ENCODE measurements at places on chromosomes 1 and 21. TPM values are rescaled to one million over a fixed set of nuclear protein-coding genes. Genes with fewer than 3 reads are reported as not detected.

LCA5L gene
- 1.0 TPM for total RNA-seq

CHIA gene
- total RNA-seq: not detected

RGL1 gene
- 28.2 TPM for total RNA-seq

COL11A1 gene
- 470 TPM for total RNA-seq

CNTN2 gene
- total RNA-seq: not detected

- no peak for DNase-seq
Observed at GRCh38 chr21:41613533-41613909, 105.6 kb upstream of the TMPRSS2 start.

GRCh38 chr21:31847761-31848160 lies 25.1 kb upstream of the HUNK start:
- no peak for DNase-seq

- no peak for DNase-seq
Observed at GRCh38 chr1:113672491-113672890, 86.8 kb downstream of the PHTF1 start.

DNA sequence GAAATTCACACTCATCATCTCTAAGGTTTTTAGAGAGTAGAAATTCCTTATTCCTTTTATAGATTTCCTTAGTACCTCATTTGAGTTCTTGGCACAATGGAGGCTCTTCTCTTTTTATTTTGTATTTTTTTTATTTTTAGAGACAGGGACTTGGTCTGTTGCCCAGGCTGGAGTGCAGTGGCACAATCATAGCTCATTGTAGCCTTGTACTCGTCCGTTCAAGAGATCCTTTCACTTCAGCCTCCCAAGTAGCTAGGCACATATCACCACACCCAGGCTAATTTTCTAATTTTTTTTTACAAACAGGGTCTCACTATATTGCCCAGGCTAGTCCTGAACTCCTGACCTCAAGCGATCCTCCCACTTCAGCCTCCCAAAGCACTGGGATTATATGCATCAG lies 29.6 kb downstream of the RGL1 start:
- DNase-seq: no peak

DNA sequence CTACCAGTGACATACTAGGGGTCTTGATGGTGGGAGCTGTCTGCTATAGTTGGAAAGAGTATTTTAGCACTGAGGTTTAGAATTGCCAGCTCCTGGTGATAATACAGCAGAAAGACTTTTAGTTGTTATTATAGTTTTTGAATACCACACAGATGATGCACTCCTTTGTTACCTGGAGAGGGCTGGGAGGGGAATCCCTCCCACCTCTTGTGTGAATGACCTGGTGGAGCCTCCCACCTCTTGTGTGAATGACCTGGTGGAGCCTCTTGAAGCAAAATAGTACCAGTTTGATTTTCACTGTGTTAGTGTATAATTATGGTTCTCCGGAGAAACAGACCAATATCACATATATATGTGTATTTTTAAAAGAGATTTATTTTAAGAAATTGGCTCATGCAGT lies 3.3 kb downstream of the DISP1 start:
- DNase-seq: no peak

DNA sequence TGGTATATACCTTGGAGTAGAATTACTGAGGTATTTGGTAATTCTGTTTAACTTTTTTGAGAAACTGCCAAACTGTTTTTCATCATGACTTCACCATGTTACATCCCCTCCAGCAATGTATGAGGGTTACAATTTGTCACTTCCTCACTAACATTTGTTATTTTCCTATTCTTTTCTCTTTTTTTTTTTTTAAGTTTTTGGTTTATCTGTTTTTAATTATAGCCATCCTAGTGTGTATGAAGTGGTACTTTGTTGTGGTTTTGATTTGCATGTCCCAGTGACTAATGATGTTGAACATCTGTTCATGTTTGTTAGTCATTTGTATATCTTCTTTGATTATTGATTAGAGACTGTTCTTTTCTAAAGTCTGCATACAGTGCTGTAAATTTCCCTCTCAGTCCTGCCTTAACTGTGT lies 147.3 kb downstream of the HS2ST1 start:
- DNase-seq: no peak

- no peak for DNase-seq
Observed at GRCh38 chr1:93120614-93121013, 41.5 kb downstream of the MTF2 start.

GRCh38 chr1:46446646-46447498 lies 42.8 kb upstream of the DMBX1 start:
- DNase-seq: peak; percentile 74

DNA sequence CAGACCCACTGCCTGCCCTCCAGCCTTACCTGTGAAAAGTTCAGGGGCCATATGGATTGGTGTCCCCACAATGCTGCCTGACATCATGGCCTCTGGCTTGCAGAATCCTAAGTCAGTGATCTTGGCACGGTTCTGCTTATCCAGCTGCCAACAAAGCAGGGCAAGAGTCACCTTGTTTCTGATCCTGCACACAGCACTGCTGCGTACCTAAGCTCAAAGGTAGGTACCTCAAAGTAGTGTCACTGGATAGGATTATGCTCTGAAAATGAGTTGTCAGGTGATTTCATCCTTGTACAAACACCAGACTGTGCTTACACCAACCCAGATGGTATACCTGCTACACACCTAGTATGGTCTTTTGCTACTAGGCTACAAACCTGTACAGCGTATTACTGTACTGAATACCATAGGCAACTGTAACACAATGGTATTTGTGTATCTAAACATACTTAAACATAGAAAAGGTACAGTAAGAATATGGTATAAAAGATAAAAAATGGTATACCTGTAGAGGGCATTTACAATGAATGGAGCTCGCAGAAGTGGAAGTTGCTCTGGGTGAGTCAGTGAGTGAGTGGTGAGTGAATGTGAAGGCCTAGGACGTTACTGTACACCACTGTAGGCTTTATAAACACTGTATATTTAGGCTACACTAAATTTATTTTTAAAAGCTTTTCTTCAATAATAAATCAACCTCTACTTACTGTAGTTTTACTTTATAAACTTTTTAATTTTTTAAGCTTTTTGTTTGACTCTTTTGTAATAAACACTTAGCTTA lies 29.1 kb upstream of the RBBP5 start:
- no peak for DNase-seq

- peak; percentile 53 for DNase-seq
Observed at GRCh38 chr1:232574889-232575762, 54.8 kb downstream of the SIPA1L2 start.

GRCh38 chr1:214330222-214330621 lies 49.3 kb downstream of the SMYD2 start:
- DNase-seq: no peak

DNA sequence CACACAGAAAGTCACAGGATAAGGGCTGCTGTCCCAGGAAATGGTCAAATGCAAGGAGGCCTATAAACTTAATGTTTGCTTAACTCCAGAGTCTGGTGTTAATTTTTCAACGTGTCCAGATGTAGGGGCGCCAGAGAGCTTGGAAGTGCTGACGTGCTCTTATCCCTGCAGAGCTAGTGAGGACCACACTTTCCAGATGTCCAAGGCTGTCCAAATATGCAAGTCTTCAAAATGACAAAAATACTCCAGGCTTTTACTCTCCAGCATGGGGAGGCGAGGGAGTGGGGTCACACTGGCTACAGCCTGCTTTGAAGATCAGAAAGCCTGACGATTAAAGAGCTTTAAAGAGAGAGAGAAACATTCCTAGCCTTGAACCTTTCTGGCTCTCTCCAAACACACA lies 57.6 kb downstream of the ABCA4 start:
- DNase-seq: no peak

DNA sequence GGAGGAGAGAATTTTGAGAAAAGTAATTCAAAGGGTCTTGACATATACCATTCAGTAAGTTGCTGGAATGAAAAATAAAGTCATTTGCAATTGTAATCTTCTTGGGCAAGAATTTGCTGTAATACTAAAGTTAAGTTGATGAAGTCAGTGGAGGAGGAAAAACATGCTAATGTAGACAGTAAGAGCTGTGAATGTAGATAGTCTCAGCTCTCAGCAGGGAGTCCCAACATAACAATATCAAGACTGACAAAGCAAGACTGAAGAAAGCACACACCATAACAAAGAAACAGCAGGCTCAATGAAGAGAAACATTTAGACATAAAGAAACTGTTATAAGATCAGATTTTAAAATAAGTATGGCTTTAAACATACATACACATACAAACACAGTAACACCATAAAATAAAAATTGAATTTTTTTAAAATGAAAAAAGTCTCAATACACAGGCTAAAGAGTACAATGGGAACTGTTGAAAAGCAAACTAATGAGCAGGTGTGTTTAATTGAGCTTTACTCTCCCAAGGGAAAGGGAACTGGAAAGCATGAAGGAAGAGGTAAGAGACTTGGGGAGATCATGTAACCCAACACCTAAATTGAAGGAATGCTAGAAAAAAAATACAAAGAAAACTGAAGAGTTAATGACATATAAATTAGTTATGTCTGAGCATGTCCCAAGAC lies 336.3 kb upstream of the NCAM2 start:
- DNase-seq: no peak
